ENCODE measurements at places on chromosomes 12 and 14.
A peak's percentile ranks its signal among the peaks of the same experiment; 100 is the strongest.

DNA sequence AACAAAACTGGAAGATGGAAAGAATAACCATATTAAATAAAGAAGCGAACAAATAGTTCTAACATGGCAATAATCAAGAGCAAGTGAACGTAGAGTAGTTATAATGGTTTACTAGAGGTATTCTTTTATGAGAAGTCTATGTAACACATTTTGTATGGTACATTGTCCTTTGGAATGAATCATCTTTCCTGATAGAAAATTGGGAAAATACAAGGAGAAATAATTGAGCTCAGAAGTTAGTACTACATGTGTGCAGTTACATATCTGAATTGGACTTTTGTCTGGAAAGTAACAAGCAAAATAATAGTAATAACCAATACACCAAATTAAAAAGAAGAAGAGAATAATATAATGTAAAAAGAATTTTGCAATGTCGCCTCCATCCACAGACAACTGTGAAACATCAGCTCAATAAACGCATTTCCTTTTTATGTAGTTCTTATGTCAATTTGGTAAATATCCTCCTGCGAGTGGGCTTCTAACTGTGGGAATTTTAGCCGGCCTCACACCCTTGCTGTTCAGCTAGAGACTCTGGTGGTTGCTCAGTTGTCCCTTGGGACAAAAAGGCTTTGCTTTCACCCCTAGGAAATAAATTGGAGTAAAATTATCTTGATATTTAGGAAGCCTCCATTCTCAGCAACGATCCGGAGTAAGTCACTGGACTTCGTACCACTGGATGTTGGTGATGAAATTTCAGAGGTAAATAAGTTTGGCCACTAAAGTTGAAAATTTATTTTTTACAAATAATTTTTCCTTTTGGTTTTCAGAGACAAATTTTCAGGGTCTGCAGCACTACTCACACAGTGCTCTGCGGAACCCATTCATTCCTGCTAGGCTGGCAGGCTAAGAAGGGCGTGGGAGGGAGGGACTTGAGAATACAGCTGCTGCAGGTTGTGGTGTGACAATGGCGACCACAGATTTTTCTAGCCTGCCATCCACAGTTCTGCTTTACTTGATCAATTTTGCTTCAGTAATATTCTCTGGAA is 1.1 kb upstream of the TUBA1A start:
- DNase-seq = no peak

- no peak for DNase-seq
Observed at GRCh38 chr14:105876829-105877228, 350.4 kb downstream of the TMEM121 start.

DNA sequence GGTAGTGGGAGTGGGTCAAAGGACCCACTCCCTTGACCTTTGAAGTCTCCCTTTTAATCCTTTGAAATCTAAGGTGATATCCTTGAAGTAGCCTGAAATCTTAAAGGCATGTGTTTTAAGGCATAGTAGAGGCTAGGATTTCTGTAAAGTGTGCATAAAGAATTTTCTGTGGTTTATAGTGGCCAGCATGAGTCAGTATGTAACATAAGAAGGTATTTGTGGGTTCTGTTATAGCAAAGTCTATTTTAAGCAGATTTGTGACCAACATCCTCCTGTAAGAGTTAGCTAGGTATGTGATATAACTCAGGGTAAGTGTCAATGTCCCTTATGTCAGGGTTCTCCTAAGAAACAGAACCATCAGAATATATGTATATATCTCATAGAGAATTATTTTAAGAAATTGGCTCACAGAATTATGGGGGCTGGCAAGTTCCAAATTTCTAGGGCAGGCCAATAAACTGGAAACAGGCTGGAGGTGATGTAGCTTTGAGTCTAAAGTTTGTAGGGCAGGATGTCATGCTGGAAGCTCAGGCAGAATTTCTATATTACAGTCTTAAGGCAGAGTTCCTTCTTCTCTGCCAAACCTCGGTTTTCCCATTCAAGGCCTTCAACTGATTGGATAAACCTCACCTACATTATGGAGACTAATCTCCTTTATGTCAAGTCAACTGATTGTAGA is 18.7 kb upstream of the EPYC start:
- DNase-seq = no peak

DNA sequence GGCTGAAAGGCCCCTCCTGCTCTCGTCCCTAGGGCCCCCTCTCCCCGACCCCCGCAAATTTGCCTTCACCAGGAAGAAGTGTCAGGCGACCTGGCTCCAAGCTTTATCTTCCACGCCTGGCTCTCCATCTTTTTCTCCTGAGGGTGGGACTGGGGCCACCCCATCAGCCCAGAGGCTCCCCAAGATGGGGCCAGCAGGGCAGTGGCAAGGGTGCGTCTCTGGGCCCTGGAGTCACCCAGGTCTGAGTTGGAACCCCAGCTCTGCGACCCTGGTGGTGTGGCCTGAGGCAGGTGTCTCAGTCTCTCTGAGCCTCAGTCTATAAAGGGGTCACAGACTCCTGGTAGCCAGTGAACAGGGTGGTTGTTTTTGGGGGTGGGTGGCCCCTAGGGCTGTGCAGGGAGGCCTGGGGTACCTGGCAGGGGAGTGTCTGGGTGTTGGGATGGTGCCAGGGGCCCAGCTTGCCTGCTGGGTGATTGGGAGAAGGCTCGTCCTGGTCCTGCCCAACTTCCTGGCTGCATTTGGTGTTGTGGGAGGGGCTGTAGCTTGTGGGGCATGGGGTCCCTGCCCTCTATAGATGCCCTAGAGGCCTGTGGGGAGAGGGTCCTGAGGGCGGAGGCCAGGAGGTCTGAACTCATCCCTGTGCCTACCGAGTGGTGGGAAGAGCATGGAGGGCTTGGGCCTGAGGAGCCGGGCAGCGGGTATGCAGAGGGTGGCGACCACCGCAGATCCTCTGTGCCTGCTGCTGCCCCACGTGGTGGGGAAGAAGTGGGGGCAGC is 7.6 kb downstream of the KIF26A start:
- DNase-seq = no peak

DNA sequence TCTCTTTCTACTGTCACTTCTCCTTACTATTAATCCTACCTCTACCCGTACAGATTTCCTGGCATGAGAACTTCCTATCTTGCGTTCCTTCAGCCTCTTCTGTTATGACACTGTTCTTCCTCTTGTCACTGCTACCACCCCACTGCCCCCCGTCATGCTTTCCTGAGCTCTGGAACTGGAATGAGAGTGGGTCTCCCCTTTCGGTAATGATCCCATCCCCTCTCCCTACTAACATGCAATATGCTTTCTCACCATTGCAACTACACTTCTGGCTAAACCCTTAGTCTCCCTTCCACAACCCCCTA is 4.9 kb upstream of the AP1G2 start:
- DNase-seq = no peak

- DNase-seq = no peak
Observed at GRCh38 chr14:87018294-87018693, 974.7 kb downstream of the GALC start.

DNA sequence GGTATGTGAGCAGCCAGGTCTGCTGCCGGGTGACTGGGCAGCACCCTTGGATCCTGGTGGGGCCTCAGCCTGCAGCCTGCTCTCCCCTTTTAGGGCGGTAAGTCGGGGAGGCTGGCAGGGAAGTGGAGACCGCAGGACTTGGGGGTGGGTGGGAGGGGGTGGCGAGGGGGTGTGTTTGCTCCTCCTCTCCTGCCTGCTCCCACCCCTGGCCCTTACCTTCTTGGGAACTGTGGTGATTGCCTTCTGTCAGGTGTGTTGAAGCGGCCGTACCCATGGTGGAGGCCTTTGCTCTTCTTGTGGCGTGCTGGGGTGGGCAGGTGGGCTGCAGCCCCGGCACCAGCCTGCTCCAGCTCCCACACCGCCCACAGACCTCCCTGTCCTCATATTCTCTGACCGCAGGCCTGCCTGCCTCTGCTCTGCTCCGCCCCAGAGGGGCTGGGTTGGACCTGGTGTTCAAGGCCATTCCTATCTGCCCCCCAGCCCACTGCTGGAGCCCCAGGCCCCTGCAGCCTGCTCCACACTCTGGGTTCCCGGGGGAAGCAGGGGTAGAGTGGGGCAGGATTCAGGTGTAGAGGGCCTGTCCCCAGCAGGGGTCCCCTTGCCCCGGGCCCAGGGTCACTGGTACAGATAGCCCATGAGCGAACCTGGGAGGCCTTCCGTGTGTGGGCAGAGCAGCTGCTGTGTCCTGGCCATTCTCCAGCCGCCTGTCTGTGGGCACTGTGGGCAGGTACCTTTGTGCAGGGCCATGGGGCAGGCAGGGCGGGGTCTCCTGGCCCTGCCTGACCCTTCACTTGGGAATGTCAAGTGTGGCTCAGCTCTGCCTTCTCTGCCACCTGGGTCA is 5.2 kb downstream of the TEDC1 start:
- no peak for DNase-seq

GRCh38 chr14:76762411-76763095 is 1.3 kb downstream of the VASH1 start:
- DNase-seq = no peak

DNA sequence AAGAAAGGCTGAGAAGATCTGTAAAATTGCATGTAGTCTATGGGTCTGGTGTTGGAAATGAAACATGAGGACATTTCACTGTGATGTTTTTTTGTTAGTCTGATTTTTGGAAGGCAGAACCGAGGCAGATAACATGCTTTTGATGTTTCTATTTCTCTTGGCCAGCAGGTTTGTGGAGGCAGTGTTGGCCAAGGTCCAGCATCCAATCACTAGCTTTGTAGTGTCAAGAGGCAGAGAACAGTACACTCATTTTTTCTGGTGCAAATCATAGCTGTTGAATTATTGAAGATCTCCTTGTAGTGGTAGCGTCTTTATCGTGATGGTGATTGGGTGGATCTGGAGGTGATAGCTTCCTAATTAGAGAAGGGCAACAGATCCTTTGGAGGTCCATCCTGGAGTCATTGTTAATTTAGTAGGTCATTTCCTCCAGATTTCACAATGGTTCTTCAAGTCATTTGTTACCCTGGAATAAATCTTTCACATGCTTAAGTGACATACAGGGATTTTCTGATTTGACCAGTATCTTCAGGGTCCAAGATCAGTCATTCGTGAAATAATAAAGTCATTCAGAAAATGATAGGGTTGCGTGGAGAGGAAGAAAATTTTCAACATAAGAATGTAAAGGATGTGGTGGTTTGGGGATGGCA is 252.4 kb upstream of the CPNE8 start:
- no peak for DNase-seq

GRCh38 chr12:10285919-10286318 is 21.8 kb upstream of the KLRD1 start:
- no peak for DNase-seq

- DNase-seq = no peak
Observed at GRCh38 chr12:8844665-8845064, 22.2 kb downstream of the A2ML1 start.

- peak; percentile 87 for DNase-seq
Observed at GRCh38 chr12:130838951-130839769, at the start of gene STX2. STX2 (minus strand) TSS chr12:130839250; CDS start chr12:130839099, 151 bp downstream.

DNA sequence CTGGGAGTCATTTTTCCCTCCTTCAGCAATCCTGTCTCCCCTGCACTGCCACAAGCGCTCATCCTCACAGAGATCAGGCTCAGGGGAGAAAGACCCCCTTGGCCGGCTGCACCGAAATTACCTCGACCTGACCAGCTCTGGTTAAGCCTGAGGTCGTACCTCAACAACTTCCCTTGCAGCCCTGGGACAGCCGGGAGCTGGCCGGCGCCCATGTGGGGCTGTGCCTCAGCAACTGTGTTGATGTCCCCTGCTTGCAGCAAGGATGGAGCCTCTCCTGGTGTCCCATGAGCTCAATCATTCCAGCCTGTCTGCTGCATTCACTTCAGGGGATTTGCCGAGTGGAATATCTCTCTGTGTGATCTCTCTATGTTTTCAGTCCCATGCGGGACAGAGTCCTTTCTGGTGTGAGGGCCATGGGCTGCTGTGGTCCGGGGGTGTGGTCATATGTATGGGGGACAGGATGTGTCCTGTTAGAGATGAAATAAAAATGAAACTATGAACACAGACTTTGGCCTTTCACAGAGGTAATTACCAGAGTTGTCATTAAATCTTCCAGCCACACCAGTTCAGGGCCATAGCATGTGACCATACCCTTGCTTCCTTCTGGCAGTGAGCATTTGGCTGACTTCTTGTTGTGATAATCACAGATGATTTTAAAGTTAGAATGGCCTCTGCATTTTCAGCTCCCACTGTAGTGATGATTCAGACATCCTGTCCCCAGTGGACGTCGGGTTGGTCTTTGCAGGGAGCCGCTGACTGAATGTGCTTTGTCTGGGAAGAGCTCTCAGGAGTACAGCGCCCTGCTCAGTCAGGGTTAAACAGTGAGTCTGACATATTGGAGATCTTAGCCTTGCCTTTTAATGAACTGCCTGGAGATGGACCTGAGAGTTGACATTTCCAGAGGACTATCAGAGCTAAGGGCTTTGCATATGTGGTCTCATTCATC is 405.9 kb downstream of the AACS start:
- no peak for DNase-seq

GRCh38 chr12:123936956-123937706 is 35.5 kb downstream of the CCDC92 start:
- no peak for DNase-seq

DNA sequence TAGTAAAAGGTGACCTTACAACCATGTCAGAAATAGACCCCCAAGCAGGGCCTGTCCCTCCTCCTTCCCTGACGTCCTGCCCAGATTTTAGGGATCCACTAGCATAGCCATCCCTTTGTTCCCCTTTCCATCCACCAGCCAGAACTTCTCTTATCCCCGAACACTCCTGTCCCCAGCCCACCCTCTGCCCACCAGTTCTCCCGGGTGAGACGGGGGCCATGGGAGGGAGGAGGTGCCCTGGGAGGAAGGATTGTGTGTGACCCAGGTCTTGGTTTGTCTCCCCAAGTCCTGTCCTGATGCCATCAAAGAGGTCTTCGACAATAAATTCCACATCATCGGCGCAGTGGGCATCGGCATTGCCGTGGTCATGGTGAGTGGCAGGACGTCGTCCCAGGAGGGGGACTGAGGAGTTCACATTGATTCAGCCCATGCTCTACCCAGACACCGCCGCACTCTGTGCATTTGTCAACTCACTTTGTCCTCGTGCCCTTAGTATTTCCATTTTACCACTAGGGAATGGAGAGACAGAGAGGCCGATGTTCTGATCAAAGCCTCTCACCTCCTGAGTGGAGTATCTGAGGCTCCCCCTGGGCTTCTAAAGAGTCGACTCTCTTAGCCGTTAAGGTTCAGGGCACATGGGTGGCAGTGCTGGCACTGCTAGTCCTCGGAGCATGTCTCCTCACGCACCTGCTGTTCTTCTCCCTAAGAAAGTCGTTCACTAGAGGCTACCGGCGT is 35.9 kb downstream of the CD9 start:
- no peak for DNase-seq

DNA sequence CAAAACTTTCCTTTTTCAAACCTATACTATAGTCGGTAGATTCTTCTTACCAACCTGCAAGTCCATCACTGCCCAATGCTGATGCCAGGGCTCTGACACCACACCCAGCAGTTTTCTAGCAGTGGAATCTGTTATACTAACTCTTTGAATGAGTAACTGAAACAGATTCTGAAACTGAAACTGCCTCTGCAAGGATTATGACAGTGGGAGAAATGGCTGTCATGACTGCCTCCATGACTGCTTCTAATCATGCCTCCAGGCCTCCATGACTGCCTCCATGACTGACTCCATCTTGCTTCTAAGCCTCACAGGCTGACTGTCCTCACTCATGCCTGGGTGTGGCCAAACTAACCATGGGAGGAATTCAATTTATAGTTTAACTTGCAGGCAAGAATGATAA is 29.4 kb upstream of the OXA1L start:
- peak; percentile 43 for DNase-seq

Data from activated T-helper 1 cell treated with anti-CD3 and anti-CD28 coated beads, Interleukin-12 subunit alpha, Interleukin-12 subunit beta, Interleukin-2, Interleukin-4 antibody, amounts not matched to agents 30 ng/mL and 10 ng/mL and 1 ng/mL, durations not matched to agents 14 hours and 24 hours and 36 hours (primary cell).